ENCODE measurements at places on chromosomes 7 and 10.

DNA sequence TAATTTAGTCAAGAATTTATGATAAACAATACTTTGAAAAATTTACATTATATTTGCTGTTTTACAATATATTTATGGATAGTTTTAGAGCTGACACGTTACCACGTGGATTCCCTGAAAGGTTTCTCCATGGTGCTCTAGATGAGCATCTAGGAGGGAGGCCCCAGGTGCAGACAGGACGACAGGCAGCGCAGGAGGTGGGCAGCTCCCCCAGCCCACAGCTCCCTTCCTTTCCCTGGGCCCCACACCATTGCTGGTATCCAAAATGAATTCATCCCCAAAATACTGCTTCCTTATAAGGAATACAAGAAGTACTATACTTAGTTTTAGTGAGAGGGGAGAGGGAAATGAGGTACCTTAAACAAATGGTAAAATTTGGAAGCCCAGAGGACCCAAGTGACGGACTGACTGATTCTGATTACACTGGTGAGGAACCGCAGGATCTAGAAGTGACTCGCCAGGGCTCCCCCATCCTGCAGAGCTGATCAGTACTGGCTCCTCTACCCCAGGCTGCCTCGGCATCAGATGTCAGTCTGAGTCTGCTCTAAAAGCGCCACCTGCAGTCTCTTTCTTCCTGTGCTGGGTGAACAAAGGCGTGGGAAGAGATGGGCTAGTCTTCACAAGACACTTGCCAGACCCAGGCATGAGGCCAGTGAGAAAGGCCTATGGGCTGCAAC, 89.2 kb downstream of the DLG5 start:
- peak; percentile 12 for DNase-seq

- DNase-seq: peak; percentile 72
Observed at GRCh38 chr10:92689663-92690210, at the start of gene HHEX. HHEX (plus strand) TSS chr10:92689955; CDS start chr10:92689987, 32 bp downstream.

DNA sequence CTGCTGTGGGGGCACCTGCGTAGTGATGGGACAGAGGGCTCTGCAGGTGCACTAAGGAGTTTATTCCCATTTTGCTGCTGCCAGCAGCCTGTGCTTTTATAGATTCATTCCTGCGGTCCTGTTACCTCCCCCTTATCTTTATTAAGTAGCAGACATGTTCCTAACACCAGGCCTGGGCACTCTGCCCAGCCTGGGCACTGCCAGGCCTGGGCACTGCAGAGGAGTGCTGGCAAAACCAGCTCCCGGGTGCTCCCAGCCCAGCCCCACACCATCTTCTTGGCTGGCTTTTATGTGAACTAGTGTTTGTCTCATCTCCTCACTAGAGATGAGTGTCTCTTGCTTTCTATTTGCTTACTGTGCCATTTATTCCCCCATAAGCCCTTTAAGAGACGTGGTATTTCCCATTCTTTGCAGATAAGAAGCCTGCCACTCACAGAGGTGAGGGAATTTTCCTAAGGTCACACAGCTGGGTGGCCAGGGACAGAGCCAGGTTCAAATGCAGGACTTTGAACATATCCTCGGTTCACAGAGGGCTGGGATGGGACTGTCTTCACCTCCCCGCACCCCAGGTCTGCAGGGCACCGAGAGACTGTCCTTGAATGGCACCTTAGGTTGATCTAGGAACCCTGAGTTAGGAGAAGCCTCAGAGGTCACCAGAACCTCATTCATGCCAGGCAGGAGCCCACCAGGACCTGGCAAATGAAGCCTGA, 14.6 kb upstream of the DRGX start:
- no peak for DNase-seq

DNA sequence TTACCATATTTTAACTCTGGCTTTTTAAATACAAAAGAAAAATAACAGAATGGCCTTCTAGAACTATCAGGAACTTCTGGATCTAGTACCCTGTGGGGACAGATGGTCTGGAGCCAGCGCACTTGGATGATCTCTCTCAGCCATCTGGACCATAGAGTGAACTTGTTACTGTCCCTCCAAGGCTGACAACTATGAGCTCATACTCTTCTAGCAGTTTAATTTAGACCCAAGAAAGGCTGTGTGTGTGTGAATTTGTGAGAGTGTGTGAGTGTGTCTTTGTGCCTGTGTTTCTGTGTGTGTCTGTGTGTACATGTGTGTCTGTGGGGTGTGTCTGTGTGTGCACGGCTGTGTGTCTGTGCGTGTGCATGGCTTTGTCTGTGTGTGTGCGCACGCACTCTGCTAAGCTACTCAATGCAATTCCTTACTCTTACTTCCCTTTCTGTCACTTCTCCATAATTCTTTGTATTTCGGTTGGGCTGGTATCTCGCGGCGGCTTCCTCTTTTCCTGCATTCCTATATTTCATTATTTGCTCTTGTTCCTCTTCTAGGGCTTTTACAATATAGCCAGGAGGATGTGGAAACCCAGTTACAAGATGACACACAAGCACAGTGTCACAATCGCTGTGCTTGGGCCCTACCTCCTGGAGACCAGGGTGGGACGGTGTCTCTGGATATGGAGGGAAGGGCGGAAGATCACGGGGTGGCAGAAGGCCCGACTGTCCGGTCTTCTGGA, 51.9 kb downstream of the IKZF1 start:
- DNase-seq: no peak

DNA sequence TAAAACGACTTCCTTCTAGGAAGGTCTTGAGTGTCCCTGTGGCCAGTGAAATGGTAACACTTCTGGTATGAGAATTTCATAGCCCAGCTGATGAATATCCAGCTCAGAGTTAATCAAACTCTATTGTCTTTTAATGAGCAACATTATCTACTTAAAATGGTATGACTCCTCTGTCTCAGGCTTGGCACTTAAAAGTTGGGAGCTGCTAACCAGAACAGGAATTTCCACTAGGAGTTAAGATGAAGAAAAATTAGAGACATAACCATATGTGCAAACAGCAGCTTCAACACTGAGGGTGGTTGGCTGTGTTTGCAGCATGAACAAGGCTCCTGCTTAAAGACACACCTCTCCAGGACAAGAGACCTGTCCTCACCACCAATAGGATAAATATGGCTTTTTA, 46.8 kb downstream of the CH25H start:
- DNase-seq: no peak
